ENCODE measurements at places on chromosomes 2 and 18.

DNA sequence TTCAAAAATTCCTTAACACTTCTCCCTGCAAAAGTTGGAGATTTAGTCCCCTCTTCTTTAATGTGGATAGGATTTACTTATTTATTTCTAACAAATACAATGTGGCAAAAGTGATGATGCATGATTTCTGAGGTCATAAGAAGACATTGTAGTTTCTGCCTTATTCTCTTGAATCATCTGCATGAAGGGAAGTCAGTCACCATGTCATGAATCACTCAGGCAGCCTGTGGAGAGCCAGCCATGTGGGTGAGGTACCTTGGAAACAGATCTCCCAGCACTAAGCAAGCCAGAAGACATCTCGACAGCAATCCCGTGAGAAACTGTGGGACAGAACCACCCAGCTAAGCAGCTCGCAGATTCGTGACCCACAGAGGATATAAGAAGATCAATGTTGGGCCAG lies 2.7 kb upstream of the ZC3H8 start:
- DNase-seq = no peak

DNA sequence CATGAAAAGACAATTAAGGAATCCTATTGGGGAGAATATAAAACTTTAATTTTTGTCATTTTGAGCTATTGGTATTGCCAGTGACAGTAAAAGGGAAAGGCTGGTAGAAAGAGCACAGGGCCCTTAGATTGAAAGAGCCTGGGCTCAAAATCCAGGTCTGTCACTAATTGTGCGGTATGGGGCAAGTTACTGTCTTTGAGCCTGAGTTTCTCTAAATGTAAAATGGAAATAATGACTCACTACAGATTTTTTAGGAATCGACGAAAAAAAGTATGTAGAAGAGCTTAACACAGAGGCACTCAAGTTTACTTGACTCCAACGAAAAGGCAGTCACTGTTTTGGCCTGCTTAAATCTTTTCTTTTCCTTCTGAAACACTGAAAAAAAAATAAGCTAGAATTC lies 7.0 kb downstream of the NDUFV2 start:
- DNase-seq = no peak

- DNase-seq = no peak
Observed at GRCh38 chr2:45821558-45822271, 170.2 kb downstream of the PRKCE start.

DNA sequence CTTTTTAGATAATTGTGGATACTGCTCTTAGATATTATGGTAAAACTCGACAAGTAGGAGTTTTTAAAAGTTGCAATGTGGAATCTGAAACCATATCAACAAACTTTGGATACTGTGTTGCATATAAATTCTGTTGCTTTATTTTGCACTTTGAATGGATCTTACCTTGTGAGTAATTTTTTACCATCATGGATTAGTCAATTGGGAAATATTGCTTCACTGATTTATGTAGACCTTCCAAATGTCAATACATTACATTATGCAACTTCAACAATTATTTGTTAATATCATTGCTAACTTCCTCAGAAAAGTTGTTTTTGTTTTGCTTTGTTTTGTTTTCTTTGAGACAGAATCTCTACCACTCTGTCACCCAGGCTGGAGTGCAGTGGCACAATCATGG lies 102.0 kb upstream of the SLC38A11 start:
- no peak for DNase-seq

GRCh38 chr2:109712746-109713145 lies 81.4 kb upstream of the RGPD5 start:
- no peak for DNase-seq

DNA sequence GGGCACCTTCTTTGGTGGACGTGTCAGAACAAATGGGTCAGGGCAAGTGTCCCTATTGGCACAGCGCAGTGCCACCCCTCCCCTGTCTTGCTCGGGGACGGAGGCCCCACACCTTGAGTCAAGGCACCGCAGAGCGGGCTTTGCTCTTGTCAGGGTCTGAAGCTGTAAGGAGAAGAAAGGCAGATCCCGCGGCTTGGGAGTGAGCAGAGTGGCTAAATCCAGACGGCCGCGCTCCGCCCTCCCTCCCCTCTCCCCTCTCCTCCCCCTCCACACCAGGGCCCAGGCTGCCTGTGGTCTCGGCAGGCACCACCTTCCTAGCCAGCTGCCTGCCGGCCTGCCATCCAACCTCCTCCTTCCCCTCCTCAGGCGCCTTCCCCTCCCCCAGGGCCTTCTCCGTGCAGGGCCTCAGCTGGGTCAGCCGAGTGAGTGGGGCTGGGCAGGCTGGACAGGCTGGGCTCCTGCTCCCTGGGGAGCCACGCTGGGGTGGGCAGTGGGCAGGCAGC lies 25.8 kb downstream of the SPEG start:
- DNase-seq = no peak

- DNase-seq = no peak
Observed at GRCh38 chr18:57134618-57135135, 12.2 kb upstream of the BOD1L2 start.

DNA sequence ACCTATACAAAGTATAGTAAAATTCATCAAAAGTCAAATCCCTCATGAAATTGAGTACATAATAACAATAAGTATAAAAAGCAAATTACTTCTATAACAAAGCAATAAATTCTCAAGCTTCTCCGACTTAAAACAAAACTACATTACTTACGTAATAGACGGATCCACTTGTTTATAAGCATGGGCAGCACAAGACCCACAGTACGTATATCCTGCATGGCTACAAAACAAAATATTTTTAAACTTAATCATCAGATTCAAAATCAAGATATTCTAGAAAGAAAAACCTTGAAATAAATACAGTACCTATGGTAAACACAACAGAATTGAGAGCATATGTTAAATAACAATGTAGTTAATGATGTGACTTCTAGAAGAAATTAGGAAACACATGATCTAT lies 78.9 kb downstream of the MEMO1 start:
- no peak for DNase-seq

DNA sequence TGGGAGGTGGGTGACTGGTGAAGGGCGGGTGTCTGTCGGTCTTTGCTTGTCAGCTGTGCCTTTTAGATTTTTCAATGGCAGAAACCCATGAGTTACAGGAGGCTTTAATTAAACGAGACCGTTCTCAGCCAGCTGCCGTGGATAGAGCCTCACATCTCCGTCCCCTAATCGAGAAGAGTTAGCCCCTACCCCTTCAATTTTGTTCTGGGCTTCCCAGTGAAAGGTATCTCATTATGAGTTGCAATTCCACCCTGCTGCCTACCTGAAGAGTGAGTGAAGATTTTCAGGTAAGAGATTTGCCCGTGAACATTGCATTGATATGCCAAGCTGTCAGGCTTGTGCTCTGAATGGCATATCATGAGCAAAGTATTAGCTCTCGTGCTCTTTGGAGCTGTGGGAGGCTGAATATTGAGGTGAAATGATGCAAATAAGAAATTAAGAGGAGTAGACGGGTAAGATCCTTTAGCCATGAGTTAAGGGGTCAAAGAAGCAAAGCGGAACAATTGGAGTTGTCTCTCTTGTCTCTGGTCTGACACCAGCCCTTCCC lies 118.7 kb upstream of the MSTN start:
- no peak for DNase-seq

DNA sequence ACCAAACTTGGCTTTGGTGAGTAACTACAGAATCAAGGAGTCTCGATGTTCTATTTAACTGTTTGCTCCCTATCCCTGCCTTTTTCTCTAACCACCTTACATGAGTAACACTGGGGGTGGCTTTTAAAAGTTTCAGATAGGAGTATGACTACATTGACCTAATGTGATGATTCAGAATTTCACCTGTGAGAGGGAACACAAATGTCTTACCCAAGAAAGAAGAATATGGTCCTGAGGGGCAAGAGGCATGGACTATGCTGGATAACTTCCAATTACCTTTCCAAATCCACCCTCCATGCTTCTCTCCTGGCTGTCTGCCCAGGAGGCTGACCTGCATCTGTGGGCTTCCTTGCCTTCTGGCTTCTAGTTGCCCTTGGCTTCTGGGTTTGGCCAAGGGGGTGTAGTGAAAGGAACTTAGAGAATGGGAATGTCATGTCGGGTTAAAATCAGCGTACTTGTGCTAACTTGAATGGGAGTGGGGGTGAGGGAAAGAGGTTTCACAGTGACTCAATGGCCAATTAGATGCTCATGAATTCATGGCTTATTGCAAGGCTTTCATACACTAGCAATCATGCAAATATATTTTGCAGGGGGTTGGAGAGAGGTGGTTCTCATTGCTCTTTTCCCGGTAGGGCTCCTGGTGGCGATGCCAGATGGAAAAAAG lies 5.3 kb upstream of the IL36G start:
- DNase-seq = no peak
